ENCODE measurements at places on chromosomes 12 and 14.
A peak's percentile ranks its signal among the peaks of the same experiment; 100 is the strongest.

DNA sequence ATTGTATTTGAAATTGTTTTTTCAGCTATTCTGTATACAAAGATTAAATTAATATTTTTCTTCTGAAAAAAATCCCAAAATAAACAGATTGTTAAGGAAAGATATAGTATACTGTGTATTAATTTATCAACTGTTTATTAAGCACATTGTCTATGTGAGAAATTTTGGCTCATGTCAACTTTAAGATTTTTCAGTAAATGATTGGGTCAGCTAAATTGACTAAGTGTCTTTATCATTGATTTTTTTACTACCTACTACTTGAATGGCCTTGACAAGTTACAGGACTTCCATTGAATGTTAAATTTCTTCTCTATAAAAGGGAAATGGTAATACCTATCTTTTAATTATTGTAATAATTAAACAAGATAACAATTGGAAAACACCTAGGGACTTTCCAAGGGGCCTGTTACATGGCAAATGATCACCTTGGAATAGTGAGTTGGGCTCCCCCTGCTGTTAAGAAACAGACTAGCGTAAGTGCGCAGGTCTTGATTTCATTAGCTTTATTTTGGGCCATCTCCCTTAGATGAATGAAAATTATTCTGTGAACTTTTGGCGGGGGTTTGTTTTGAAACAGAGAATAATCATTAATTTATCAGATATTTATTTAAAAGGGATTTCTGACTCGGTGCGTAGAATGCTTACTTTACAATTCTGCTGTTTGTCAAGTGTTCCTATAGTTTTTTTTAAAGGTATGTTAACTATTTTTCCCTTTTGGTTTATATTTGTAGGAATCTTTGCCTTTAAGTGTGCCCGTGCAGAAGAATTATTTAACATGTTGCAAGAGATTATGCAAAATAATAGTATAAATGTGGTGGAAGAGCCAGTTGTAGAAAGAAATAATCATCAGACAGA lies 14.5 kb upstream of the CCT2 start:
- DNase-seq, result peak; percentile 65

DNA sequence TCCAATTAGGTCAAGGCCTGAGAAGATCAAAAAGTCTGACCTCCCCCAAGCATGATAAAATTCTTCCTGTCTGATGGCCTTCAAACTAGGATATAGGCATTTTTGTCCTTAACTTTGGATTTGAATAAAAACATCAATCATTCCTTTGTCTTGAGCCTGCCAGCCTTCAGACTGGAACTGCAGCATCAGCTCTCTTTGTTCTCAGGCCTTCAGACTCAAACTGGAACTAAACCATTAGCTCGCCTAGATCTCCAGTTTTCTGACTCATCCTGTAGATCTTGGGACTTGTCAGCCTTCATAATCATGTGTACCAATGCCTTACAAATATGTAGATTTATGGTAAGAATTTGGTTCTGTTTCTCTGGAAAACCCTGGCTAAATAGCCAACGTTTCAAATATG lies 721.7 kb downstream of the GALC start:
- DNase-seq, result no peak

DNA sequence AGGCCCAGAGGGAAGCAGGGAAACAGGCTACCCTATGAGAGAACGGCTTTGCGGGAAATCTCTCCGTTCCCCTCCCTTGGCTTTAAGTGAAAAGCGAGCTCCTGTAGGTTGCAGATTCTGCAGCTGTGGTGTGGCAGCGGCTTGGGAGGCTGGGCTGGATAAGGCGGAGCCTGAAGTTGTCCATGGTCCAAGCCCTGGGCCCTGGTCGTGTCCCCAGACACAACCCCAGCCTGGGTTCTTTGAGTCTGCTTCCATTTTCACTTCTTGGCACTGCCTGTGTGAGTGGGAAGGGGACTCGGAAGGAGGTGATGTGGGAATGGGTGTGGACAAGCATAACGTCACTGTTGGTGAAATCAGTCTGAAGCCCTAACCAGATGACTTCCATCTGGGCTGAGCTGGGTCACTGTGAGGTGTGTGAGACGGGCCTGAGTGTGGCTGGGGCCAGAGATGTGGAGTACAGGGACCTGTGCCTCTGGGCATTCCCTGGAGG lies 43.0 kb upstream of the CTDSP2 start:
- no peak for DNase-seq

- DNase-seq, result no peak
These were observed 459.0 kb upstream of the ATP2B1 start for GRCh38 chr12:90167518-90168208.

- no peak for DNase-seq
These were observed 157.9 kb downstream of the PAWR start for GRCh38 chr12:79532907-79533288.

- DNase-seq, result no peak
These were observed 6.6 kb downstream of the COA8 start for GRCh38 chr14:103569408-103569807.

GRCh38 chr12:120771097-120771496 lies 45.5 kb downstream of the ACADS start:
- DNase-seq, result no peak

- DNase-seq, result no peak
These were observed 11.3 kb downstream of the GCN1 start for GRCh38 chr12:120183211-120183631.

All from activated naive CD4-positive, alpha-beta T cell treated with anti-CD3 and anti-CD28 coated beads, Interleukin-2, amount 10 ng/mL, durations not matched to agents 7 days and 5 days (primary cell).